Stimulated activated CD4-positive, alpha-beta T cell treated with anti-CD3 and anti-CD28 coated beads, Interleukin-1b, Interleukin-23, amount 100 ng/mL, for 1 hour (primary cell): ENCODE measurements at places on chromosomes 12 and 14.

GRCh38 chr14:99164712-99165111 lies 107.3 kb downstream of the BCL11B start:
- no peak for DNase-seq

GRCh38 chr12:92702754-92703679 lies at the start of gene PLEKHG7:
TSS of gene PLEKHG7 (plus strand) at chr12:92702989. CDS start at chr12:92706632, 3,643 bp downstream.
- no peak for DNase-seq

DNA sequence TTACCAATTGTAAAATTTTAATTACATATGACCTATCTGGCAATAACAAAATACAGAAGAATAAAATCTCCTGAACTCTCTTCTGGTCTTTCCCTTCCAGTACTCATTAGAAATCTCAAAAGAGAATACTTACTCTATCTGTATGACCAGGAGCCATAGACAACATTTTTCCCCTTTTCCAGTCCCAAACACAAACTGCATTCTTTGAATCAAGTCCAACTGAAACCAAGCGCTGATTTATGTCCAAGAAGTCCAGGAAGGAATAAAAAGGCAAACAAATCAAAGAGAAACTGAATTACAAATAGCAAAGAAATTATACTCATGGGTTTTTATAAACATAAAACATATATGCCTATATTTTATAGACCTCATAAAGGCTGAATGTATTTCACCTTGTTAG lies 46.7 kb downstream of the EML5 start:
- no peak for DNase-seq

DNA sequence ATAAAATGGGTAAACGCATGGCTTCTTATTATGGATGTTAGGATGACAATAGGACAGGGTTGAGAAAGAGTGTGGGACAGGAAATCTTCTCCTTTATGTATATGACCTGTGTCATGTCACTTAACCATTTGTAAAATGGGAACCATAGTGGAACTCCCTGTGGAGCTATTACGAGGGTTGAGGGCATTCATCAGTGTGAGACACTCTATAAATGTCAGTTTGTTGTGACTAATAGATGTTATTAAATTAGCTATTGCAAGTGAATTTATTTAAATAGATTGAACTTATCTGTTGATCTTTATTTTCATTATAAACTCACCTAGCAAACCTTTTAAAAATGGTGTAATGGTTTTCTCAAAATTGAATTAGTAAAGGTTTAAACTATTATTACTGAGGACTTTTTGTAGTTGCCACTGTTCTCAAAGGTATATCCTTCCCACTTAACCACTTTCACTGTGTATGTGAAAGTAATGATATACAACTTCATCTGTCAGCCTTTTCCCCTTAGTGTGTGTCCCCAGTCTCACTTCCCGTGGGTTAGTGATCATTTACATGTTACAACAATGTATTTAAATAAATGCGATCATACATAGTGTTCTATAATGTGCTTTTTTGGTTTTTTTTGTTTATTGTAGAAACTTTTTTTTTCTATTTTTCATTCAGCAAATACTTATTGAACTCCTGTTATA lies 17.1 kb downstream of the HELB start:
- no peak for DNase-seq

DNA sequence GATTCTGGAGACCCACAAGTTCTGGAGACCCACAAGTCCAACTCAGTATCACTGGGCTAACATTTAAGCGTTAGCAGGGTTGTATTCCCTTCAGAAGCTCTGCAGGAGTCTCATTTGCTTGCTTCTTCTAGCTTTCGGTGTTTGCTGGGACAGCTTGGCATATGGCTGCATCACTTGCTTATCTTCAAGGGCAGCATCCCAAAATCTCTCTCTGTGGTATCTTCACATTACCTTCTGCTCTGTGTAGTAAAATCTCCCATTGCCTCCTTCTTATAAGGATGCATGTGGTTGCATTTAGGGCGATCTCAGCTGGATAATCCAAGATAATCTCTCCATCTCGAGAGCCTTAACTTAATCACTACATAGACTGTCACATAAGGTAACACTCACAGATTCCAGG lies 7.3 kb upstream of the CNTN1 start:
- DNase-seq: no peak

DNA sequence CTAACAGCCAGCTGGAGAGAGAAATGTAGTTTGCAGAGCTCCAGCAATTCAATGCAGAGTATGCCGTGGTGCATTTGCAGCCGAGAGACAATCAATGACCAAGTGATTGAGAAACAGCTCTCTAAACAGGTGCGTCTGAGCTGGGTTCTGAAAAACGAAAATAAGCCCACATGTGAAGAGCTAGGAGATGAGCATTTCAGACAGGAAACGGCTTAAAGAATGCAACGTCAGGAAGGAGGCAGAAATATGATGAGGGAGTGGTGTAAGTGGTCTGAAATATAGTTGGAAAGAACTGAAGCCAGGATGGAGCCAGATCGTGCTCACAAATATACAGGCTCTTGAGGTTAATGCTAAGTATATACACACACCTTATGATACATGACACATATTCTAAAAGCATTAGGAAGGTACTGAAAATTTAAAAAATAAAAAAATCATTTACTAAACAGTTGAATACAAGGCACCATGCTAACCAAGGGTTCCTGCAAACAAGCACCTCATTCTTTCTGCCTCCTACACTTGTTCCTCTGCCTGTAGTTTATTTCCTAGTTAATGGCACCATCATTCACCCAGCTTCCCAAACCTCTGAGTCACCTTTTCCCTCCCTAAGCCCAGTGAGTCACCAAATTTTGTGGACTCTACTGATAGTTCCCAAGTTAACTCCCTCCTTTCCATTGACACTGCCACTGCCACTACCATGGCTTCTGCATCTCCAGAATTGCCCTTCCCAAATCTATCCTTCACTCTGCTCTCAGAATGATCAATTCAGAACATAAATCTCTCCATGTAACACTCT lies 2.3 kb upstream of the GARIN2 start:
- no peak for DNase-seq

GRCh38 chr12:82448911-82449578 lies 90.7 kb downstream of the METTL25 start:
- no peak for DNase-seq

DNA sequence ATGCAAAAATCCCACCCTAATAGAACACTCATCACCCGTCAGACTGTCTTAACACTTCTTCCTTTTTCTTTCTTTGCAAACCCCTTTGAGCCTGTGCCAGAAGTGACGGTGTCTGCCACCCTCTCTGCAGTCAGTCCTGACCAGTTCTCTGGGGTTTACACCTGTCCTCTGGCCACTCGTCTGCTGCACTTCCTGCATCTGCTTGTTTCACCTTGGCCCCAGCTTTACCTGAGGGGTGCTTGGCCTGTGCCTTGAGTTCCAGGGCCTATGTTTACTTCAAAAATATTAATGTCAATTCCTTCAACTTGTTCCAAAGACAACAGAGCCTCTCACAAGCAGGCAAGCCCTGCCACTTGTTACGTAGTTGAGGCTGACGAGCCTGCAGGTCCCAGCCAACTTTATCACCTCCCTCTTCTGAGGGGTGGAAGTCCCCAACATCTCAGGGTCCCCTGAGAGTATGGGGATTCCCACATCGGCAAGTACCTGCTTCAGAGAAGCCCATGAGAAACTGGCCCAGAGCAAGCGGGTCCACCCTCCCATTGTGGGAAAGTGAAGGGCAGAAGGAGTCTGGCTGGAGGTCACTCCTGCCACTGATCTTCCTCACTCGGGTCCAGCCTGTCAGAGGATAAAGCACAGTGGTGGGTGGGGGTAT lies 205.4 kb downstream of the DAD1 start:
- DNase-seq: no peak

DNA sequence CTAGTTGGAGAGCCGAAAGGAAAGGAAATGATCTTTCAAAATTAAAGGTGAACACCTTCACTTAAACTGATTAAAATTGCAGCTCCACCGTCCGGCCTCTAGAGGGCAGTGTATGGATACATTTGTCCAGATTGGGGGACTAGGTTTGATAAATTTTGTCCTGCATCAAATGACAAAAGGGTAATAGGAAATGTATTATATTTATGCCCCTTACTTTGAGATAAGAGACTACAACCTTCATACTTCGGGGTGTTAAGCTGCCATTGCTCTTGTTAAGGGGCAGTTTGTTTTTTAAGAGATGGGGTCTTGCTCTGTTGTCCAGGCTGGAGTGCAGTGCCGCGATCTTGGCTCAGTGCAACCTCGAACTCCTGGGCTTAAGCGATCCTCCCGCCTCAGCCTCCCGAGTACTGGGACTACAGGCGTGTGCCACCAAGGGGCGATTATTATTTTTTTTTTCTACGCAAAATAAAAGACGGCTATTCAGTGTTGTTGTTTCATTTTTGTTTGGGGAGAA lies 818 bp upstream of the SUOX start:
- DNase-seq: peak; percentile 37

- no peak for DNase-seq
Measured at GRCh38 chr14:95327558-95328374, 8.1 kb upstream of the CLMN start.

- DNase-seq: no peak
Measured at GRCh38 chr14:39266525-39266870, 32.8 kb downstream of the MIA2 start.
